ENCODE measurements at places on chromosomes 16 and 17.

DNA sequence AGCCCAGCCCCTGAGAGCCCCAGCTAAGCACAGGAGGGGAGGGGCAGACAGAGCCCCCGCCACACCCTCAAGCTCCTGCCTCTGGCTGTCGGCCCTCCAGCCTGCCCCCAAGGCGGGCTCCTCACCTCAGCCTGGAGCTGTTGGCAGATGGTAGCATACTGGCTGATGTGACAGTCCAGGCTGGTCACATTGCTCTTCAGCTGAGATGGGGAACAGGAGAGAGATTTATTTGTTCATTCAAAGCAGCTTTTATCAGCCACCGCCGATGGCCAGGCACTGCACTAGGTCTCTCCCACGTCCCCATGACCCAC is 14.8 kb downstream of the KIF18B start:
- no peak for DNase-seq

- no peak for DNase-seq
These were observed 114.5 kb downstream of the COPRS start for GRCh38 chr17:31744511-31744951.

DNA sequence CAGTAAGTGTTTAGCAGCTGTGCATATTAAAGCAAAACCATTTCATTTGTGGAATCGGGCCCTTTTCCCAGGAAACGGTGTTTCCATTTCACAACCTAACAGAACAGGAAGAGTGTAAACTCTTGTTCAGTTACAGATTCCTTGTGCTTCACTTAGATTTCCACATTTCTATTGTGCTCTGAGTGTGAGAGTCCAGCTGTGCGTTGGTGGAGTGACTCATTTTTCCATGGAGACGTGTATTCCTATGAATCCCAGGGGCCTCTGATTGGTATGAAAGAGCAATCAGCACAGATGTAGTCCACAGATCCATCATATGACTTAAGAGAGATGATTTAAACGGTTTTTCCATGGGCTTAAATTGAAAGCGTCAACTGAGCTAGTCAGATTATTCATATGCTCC is 13.3 kb upstream of the CAVIN1 start:
- DNase-seq, result peak; percentile 98

DNA sequence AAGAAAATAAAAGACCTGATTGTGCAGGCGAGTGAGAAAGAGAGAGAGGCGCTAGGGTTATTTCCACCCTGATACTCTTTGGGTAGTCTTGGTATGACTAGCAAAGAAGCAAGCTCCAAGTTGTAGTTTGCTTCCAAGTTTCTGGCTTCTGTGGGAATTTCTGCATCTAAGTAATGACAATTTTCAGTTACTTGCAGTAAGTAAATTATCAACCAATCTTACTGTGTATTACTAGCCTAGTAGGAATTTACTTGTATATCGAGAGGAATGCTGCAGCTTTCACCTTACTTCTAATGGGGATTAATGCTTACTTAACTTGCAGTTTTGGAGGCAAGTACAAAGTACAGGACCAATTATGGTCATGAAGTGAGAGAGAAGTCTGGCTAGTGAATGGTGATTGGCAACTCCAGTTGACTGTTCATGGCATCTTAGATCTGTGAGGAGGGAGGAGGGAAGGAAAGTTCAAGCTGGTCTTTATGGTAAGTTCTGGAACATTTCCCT is 31.9 kb downstream of the TENT4B start:
- peak; percentile 77 for DNase-seq

GRCh38 chr17:82300707-82301270 is 16.6 kb downstream of the CD7 start:
- DNase-seq, result peak; percentile 72

Measured in GM23248 (cell line).